ENCODE measurements at places on chromosomes 11 and 22.

DNA sequence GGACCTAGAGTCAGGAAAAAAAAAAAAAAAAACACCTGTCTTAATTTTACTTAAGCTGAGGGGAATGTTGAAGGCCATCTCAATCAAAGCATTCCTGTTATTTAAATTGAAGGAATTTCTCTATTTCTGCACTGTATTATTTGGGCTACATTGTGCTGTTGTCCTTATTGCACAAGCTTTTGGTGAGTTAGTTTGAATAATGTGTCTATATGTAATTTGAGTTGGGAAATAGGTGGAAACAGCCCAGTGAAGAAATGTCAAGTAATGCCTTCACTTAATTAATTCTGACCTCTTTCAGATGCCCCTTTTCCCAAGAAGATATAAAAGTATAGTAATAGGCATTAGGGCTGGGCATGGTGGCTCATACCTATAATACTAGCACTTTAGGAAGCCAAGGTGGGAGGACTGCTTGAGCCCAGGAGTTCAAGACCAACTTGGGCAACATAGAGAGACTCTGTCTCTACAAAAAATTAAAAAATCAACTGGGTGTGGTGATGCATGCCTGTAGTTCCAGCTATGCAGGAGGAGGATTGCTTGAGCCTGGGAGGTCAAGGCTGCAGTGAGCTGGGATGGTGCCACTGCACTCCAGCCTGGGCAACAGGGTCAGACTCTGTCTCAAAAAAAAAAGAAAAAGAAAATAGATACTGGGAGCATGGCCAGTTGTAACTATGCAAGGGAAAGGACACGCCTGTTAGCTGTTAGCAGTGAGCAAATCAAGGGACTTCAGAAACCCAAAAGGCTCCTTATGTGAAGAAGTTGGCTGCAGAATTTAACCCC is 34.9 kb downstream of the OR10A6 start:
- no peak for DNase-seq

DNA sequence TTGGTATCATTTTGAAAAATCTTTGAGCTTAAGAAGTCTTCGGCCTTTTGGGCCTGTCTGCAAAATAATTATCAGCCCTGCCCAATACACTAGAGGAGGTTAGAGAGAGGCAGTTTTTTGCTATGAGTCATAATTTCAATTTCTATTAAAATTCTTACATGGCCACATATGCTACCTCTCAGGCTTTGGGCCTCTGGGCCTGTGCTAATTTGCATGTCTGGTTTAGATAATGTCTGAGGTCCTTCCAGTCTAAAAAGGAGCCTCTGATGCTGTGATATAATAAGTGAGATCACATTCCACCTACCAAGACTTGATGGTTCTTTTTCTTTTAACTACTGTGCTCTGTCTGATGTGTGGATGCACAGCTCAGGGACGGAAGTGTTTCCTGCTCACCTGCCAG is 70.8 kb downstream of the KCNJ1 start:
- DNase-seq: no peak

DNA sequence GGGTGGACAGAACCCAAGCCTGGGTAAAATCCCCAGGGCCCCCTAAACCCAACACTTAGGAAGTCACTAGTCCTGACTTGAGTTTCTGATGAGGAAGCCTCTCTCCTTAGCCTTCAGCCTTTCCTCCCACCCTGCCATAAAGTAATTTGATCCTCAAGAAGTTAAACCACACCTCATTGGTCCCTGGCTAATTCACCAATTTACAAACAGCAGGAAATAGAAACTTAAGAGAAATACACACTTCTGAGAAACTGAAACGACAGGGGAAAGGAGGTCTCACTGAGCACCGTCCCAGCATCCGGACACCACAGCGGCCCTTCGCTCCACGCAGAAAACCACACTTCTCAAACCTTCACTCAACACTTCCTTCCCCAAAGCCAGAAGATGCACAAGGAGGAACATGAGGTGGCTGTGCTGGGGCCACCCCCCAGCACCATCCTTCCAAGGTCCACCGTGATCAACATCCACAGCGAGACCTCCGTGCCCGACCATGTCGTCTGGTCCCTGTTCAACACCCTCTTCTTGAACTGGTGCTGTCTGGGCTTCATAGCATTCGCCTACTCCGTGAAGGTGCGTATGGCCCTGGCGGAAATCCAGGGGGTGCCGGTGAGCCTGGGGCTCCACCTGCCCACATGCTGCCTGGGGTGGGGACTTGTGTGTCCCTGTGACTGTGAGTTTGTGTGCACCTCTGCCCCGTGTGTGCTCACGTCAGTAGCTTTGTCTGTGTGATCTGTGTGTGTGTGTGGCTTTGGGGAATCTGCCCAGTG is at the start of gene IFITM1:
IFITM1 (plus strand) TSS at position 254 of the 767 bp plus-strand sequence; CDS start at position 385, 131 bp downstream.
- no peak for DNase-seq

- DNase-seq: no peak
Observed at GRCh38 chr22:19059481-19060278, 62.5 kb downstream of the DGCR2 start.

GRCh38 chr22:36327922-36328551 is 59.7 kb downstream of the MYH9 start:
- no peak for DNase-seq

DNA sequence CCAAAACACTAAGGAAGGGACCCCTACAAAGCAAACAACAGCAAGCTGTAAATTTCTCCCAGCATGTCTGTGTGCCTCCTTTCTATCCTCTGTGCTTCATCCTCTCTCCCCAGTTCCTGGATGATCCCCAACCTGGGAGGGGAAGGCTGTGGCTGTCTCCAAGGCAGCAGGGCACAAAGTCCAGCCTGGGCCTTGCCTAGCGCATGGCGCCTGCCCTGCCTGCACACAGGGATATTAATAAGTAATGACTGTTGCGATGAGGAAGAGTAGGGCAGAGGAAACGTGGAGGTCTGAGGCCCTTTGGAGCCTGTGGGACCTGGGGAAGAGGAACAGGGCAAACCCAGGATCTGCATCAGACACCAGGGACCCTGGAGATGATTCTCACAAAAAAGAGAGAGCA is 2.0 kb downstream of the USH1C start:
- DNase-seq: no peak

DNA sequence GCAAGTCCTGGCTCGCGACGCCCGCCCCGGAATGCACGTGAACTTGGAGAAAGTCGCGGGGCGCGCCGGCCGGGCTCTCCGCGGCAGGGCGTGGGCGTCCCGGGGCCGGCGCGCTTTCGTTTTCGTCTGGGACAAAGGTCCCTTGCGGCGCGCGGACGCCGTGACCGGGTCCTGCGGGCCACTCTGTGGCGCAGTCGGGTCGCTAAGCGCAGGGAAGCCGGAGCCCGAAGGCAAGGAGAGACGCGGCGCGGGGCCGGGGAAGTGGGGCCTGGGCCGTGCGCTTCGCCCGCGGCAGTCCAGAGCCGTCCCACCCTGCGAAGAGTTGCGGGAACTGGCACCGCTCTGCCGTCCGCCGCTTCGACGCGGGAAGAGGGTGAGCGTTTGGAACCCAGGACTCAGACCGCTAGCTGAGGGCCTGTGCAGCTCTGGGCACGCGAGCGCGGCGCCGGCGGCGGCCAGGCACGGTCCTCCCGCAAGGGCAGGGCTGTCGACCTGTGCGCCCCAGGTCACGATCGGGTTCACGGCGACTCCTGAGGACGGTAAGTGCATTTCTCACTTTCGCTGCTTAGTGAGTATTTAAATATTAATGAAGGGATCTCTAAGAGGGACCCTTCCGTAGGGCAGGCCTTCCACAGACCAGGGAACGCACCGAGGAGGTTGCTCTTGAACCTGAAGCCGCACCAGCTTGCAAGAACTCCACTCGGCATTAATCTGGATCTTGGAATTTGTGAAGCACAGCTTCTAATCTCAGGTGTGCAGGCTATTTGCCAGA is 78.0 kb upstream of the PPARA start:
- peak; percentile 30 for DNase-seq

Measured in activated T-cell treated with anti-CD3 and anti-CD28 coated beads for 4 hours (primary cell).